ENCODE measurements at places on chromosomes 3 and 15. TPM values are rescaled to one million over a fixed set of nuclear protein-coding genes. Genes with fewer than 3 reads are reported as not detected.
A peak's percentile ranks its signal among the peaks of the same experiment; 100 is the strongest.

- peak; percentile 82 for DNase-seq
These were observed 1294.1 kb downstream of the NSUN3 start for GRCh38 chr3:95356764-95357501.

Gene TLR9
- total RNA-seq: not detected

DNA sequence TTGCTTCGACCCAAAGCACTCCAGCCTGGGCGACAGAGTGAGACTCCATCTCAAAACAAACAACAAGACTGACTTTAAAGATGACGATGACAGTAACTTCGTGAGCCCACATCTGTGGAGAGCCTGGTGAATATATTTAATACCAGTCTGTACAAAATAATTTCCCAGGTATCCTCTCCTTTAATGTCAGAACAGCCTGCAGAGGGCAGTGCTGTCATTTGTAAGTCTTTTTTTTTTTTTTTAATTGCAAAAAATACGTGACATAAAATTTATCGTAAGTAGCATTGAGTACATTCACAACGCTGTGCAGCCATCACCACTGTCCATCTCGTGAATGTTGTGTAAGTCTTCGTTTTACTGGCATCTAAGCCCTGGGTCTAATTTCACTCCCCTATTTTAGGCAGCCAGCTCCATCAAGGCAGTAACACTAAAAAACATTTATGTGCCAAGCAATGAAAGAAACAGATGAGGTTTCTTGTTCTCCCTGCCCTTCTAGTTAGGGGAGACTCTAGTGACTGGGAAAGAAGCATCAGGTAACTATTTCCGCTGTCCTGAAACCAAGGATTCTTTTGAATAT is 1.4 kb downstream of the HTD2 start:
- DNase-seq: peak; percentile 47

DNA sequence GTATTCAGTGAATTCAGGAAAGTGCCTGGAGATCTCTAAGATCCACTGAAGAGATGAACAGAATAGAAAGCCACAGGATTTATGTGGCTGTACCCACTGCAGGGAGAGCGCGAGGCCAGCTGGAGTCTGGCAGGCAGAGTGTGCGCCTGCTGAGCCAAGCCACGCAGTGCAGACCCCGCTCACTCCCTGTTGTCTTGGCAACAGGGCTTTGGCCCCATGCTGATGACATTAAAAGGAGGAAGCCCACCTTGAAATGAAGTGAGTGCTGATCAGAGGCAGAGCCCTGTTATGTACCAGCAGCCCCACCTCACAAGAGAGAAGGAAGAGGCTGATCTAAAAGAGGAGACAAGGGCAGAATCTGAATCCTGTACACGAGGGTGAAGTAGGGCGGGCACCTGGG is 36.7 kb downstream of the PXYLP1 start:
- no peak for DNase-seq

- no peak for DNase-seq
These were observed 186.7 kb downstream of the APBA2 start for GRCh38 chr15:29072444-29072843.

- no peak for DNase-seq
These were observed 1018.2 kb downstream of the MCTP2 start for GRCh38 chr15:95249524-95249923.

DNA sequence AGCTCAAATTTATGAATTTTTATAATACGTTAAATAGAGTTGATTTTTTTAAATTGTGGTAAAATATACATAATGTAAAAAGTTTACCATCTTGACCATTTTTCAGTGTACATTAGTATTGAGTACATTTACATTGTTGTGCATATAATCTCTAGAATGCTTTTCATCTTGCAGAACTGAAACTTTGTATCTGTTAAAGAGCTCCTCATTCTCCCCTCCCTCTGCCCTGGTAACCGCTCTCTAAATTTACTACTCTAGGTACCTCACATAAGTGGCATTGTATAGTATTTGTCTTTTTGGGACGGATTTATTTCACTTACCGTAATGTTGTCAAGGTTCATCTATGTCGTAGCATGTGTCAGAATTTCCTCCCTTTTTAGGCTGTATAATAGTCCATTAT is 13.6 kb downstream of the TBC1D23 start:
- DNase-seq: no peak

Gene BFSP2
- not detected for total RNA-seq

DNA sequence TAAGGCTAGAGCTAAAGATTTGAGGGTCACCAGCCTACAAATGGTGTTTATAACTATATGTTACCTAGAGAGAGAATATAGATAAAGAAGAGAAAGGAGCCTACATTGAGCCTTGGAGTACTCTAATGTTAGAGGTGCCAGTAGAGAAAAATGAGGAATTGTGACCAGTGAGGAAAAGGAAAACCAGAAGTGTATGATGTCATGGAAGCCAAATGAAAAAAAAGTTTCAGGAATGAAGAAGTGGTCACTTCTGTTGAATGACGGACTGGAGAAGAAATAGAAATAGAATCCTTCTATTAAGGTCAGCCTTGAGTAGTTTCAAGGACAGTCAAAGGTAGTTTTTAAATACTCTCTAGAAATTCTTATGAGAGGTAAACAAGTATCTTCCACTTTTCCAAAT is 51.2 kb upstream of the MLF1 start:
- DNase-seq: no peak
